ENCODE measurements at places on chromosomes 4 and X.

DNA sequence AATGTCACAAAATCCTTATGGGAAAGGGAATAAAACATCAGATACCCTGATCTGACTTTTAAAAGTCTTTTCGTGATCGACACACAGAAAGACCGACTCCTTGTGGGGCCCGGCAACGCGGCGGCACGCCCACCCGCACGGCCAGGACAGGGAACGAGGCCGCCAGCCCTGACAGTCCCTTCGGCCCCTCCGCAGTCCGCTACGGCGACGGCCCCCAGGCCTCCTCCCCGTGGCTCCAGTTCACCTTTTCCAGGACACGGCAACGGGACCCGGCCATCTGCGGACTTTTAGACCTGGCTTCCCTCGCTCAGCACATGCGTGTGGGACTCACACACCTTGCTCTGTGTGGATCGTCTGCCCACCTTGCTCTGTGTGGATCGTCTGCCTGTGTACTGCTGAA, 33.6 kb upstream of the GTPBP6 start:
- no peak overlapping the region for H3K4me3 ChIP-seq
- ATAC-seq: no peak
- no peak overlapping the region for H3K27ac ChIP-seq
- H3K27me3 ChIP-seq: no peaks in the 10 kb centered on the region

DNA sequence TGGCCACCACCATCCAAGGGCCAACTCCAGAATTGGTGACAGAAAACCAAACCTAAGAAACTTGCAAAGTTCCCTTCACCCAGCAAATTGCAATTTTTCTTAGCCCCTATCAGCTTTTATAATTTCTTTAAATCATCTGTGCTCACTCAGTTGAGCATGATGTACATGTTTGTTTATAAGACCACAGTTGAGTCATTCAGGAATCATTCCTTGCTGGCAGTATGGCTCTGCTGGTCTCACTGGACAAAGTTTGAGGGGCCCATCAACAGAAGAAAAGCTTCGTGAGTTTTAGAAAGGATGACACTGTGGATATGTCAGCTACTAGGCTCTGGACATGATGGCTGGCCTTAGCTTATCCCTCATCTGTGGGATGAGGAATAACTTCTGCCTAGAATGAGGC, 4.0 kb downstream of the TRPC5 start:
- no peaks in the 10 kb centered on the region for H3K36me3 ChIP-seq
- peaks cover 22% of the 10 kb centered on the region for H3K27me3 ChIP-seq
- no peak for ATAC-seq
- H3K4me3 ChIP-seq: no peak overlapping the region
- H3K27ac ChIP-seq: no peak overlapping the region
- peaks cover 9% of the 10 kb centered on the region for H3K4me1 ChIP-seq

- no peaks in the 10 kb centered on the region for H3K4me1 ChIP-seq
- H3K27ac ChIP-seq: no peak overlapping the region
- H3K27me3 ChIP-seq: no peaks in the 10 kb centered on the region
- no peak for ATAC-seq
- no peak overlapping the region for H3K4me3 ChIP-seq
Observed at GRCh38 chr4:3320361-3321023, 27.7 kb downstream of the RGS12 start.

GRCh38 chrX:75155447-75155826, 646 bp downstream of the ABCB7 start:
- H3K27ac ChIP-seq: peak overlapping the region; percentile 98
- peak overlapping the region; percentile 95 for H3K4me3 ChIP-seq
- no peaks in the 10 kb centered on the region for H3K36me3 ChIP-seq
- H3K27me3 ChIP-seq: no peaks in the 10 kb centered on the region

DNA sequence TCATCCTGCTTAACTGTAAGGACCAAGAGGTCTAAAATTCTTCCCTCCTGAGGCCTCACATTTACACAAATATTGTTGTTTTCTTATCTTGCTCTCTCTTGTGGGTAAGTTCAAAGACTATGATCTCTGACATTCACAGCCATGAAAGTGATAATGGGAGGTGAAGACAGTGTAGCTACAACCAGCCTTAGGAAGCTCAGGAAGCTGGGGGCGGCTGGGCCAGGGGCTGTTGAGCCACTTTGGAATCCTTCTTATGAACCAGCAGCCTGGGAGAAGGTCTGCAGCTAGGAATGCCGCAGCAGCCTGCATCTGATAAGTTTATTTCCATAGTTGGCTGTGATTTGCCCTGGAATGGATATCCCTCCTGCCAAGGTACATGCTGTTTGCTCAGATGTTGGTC, 316.2 kb downstream of the STIM2 start:
- no peaks in the 10 kb centered on the region for H3K4me1 ChIP-seq
- no peak overlapping the region for H3K27ac ChIP-seq
- no peaks in the 10 kb centered on the region for H3K36me3 ChIP-seq
- no peak overlapping the region for H3K4me3 ChIP-seq

DNA sequence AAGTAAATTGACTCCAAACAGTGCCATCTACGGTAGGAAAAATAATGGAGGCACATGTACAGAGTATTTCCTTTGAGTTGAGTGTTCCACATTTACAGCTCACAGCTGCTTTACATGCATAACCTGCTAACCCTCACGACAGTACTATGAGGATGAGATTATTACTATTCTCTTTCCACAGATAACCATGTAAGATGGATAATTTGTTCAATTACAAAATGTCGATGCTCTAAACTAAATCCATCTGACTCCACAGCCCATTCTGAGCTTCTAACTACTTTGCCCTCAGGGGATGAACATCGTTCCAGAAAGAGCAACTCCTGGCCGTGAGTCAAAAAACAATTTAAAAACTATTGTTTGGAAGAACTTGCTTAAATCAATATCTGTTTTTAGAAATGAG, 330.4 kb upstream of the NWD2 start:
- no peaks in the 10 kb centered on the region for H3K36me3 ChIP-seq
- H3K4me1 ChIP-seq: peaks cover 6% of the 10 kb centered on the region
- H3K4me3 ChIP-seq: no peak overlapping the region
- H3K27ac ChIP-seq: no peak overlapping the region
- no peak for ATAC-seq

GRCh38 chr4:71338846-71339593, at the start of gene SLC4A4:
TSS of gene SLC4A4 (plus strand) at chr4:71339020.
- no peak within 1 kb of the TSS for H3K27ac ChIP-seq
- peaks cover 21% of the 10 kb centered on the region for H3K27me3 ChIP-seq
- peak; percentile 87 for ATAC-seq
- H3K36me3 ChIP-seq: no peaks in the 10 kb centered on the region
- H3K4me1 ChIP-seq: peaks cover 11% of the 10 kb centered on the region

- H3K27ac ChIP-seq: no peak overlapping the region
- no peaks in the 10 kb centered on the region for H3K27me3 ChIP-seq
- no peak for ATAC-seq
- H3K4me3 ChIP-seq: no peak overlapping the region
- no peaks in the 10 kb centered on the region for H3K4me1 ChIP-seq
- H3K36me3 ChIP-seq: peaks cover 40% of the 10 kb centered on the region
Observed at GRCh38 chr4:36128689-36129088, 115.6 kb downstream of the ARAP2 start.

- ATAC-seq: no peak
- no peaks in the 10 kb centered on the region for H3K36me3 ChIP-seq
- H3K27me3 ChIP-seq: peaks cover 13% of the 10 kb centered on the region
- no peak overlapping the region for H3K27ac ChIP-seq
- no peak overlapping the region for H3K4me3 ChIP-seq
- H3K4me1 ChIP-seq: peaks cover 5% of the 10 kb centered on the region
Observed at GRCh38 chrX:10612215-10612614, 8.2 kb downstream of the MID1 start.

GRCh38 chr4:10015140-10015753, 6.0 kb downstream of the SLC2A9 start:
- H3K36me3 ChIP-seq: no peaks in the 10 kb centered on the region
- ATAC-seq: no peak

DNA sequence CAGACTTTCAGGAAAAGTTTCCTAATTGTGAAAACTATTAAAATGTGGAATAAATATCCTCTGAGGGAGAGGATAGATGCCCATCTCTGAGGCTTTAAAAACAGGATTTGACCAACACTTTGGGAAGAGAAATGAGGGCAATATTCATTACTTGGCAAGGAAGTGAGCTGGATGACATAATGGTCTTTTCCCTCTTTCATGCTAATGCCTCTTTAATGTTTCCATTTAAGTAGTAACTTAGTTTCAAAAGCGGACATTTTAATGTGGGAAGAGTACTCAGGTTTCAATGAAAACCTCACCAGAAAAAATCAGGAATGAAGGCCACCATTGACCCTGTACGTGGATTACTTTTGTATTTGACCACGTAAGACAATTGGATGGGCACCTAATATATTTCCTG, 503.3 kb downstream of the ANKRD50 start:
- no peaks in the 10 kb centered on the region for H3K4me1 ChIP-seq
- no peaks in the 10 kb centered on the region for H3K36me3 ChIP-seq
- no peaks in the 10 kb centered on the region for H3K27me3 ChIP-seq
- no peak for ATAC-seq

GRCh38 chr4:98195005-98195404, 51.7 kb upstream of the STPG2 start:
- H3K36me3 ChIP-seq: peaks cover 52% of the 10 kb centered on the region
- ATAC-seq: no peak
- no peaks in the 10 kb centered on the region for H3K27me3 ChIP-seq
- H3K4me3 ChIP-seq: no peak overlapping the region

DNA sequence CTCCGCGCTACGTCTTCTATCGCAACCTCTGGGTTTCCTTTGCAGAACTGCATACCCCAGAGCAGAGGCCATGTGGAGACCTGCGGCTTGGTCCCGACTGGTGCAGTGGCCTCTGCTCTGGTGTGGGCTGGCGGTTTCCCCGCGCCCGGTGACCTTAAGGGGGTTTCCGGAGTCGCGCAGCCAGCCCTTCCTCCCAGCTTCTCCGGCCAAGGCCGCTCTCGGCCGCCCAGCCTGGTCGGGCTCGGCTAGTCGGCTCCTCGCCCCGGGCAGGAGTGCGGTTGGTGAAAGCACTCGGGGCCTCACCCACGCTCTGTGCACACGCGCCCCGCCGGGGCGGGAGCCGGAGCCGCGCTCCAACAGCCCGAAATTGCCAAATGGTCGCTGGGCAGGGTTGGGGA, 84.9 kb downstream of the BCOR start:
- no peaks in the 10 kb centered on the region for H3K36me3 ChIP-seq
- peaks cover 18% of the 10 kb centered on the region for H3K27me3 ChIP-seq
- peak overlapping the region; percentile 82 for H3K4me3 ChIP-seq
- peak overlapping the region; percentile 83 for H3K27ac ChIP-seq

DNA sequence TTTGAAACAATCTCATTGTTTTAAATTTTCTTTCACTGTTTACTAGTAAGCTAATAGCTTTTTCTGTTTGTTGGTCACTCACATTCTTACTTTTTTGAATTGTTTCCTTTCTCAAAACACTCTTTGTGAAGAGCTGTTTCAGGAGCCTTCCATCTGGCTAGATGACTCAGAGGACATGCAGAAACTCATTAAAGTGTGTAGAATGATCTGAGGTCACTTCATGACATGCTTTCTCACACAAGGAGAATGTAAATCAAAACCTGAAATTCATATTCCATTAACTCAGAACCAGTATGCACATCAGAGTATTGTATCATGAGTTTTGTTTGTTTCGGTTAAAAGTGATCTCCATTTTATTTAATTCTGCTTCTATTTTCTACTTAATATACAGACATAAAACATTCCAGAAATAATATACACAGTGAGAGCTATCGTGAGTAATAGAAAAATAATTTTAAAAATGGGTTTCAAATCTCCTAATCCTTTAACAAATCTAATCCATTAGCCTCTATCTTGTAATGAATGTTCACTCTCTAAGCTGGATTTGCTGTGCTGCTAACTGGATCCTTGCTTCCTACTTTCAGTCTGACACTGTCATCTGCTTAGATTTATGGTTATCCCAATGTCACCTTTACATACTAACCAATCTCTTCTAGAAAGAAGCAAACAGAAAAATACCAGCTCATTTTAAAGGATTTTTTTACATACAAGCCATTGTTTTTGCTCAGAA, 449.6 kb downstream of the FSTL5 start:
- no peaks in the 10 kb centered on the region for H3K4me1 ChIP-seq
- no peak for ATAC-seq
- no peak overlapping the region for H3K27ac ChIP-seq
- H3K27me3 ChIP-seq: no peaks in the 10 kb centered on the region

DNA sequence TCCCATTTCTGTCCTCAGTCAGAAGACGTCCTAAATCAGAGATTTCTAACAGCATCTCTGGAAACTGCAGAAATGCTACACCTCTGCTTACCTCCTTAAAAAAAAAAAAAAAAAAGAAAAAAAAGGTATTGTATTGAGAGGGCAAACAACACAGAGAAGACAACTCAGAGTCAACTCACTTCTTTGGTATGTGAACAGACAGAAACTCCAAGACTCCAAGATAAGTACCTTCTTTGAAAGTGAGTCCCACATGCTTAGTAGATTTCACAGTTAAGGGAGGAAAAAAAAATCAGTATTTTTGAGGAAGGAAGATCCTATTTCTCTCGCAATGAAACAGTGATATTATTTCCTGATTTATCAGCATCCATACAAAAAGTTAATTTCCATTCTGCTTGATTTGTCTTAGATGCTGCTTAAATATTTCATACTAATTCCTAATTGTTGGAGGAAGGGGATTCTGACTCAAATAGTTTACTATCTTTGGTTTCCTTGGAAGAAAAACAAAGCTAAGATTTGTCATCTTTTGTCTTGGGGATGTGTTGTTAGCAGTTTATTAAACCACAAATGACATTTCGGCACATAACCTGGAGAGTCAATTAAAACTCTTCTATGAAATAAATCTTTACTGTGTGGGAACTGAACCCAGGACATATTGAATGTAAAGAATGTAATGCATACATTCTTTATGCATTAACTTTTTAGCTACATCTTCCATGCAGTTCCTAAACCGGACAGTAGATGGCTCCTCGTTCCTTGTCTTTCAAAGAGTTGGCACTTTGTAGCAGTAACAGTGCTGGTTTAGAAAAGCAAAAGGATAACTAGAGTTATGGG, 4.7 kb downstream of the RASGEF1B start:
- ATAC-seq: no peak
- no peaks in the 10 kb centered on the region for H3K27me3 ChIP-seq
- no peaks in the 10 kb centered on the region for H3K36me3 ChIP-seq
- H3K27ac ChIP-seq: no peak overlapping the region
- H3K4me3 ChIP-seq: no peak overlapping the region
- peaks cover 63% of the 10 kb centered on the region for H3K4me1 ChIP-seq

GRCh38 chrX:46627062-46627461, 53.5 kb downstream of the CHST7 start:
- no peak overlapping the region for H3K4me3 ChIP-seq
- H3K27me3 ChIP-seq: no peaks in the 10 kb centered on the region
- peaks cover 47% of the 10 kb centered on the region for H3K4me1 ChIP-seq
- H3K36me3 ChIP-seq: peaks cover 37% of the 10 kb centered on the region
- ATAC-seq: no peak

DNA sequence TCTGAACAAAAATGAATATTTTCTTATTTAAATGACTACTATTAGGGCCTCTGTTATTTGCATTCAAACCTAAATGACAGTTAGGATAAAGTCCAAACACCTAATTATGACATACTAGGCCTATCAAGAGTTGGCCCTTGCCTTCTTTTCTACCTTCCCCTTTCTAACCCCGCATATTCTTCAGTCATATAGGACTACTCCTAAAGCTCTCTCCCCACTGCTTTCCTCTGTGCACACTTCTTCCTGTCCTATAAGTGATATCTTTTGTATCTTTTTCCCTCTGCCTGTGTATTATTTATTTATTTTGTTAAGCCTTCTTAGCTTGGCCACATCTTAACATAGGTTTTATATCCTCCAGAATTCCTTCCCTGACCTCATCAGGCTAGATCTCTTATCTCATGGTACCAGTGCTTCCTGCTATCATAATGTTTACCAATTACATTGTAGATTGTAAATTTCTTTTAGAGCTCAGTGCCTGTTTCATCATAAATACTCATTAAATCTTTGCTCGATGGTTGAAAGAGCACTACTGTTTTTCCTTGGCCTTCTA, 22.5 kb downstream of the ERVMER34-1 start:
- no peaks in the 10 kb centered on the region for H3K36me3 ChIP-seq
- ATAC-seq: no peak
- H3K27me3 ChIP-seq: no peaks in the 10 kb centered on the region
- no peak overlapping the region for H3K4me3 ChIP-seq
- no peaks in the 10 kb centered on the region for H3K4me1 ChIP-seq
